H1 (cell line): ENCODE measurements at places on chromosomes 13 and 19. TPM values are rescaled to one million over a fixed set of nuclear protein-coding genes. Genes with fewer than 3 reads are reported as not detected.

DCLK1 gene
- 38.7 and 41.0 TPM in 2 replicates for total RNA-seq

ZNF714 gene
- 71.8 and 74.2 TPM in 2 replicates for total RNA-seq

SLC6A16 gene
- total RNA-seq, result 1.5 and 1.7 TPM in 2 replicates

DNA sequence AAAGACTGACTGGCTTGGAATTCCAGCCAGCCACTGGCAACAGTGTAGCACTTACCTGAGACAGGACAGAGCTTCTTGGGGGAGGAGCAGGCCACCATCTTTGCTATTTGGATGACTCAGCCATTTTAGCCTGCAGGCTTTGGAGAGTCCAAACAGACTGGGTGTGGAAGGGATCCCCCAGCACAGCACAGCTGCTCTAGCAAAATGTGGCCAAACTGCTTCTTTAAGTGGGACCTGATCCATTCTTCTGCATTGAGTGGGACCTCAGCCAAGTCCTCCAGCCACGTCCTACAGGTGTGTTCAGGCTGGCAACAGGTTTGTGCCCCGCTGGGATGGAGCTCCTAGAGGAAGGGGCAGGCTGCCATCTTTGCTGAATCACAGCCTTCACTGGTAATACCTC, 80.0 kb downstream of the NDFIP2 start:
- no peak overlapping the region for H3K27ac ChIP-seq
- no peaks in the 10 kb centered on the region for H3K36me3 ChIP-seq
- H3K4me1 ChIP-seq, result no peaks in the 10 kb centered on the region
- no peak for DNase-seq

- H3K27me3 ChIP-seq, result no peaks in the 10 kb centered on the region
- no peak overlapping the region for H3K27ac ChIP-seq
- H3K4me3 ChIP-seq, result no peak overlapping the region
- DNase-seq, result no peak
- H3K4me1 ChIP-seq, result no peaks in the 10 kb centered on the region
- H3K36me3 ChIP-seq, result peaks cover 6% of the 10 kb centered on the region; the same call in 1 of the 2 replicates
Observed at GRCh38 chr13:23673354-23673753, 103.1 kb downstream of the TNFRSF19 start.

DNA sequence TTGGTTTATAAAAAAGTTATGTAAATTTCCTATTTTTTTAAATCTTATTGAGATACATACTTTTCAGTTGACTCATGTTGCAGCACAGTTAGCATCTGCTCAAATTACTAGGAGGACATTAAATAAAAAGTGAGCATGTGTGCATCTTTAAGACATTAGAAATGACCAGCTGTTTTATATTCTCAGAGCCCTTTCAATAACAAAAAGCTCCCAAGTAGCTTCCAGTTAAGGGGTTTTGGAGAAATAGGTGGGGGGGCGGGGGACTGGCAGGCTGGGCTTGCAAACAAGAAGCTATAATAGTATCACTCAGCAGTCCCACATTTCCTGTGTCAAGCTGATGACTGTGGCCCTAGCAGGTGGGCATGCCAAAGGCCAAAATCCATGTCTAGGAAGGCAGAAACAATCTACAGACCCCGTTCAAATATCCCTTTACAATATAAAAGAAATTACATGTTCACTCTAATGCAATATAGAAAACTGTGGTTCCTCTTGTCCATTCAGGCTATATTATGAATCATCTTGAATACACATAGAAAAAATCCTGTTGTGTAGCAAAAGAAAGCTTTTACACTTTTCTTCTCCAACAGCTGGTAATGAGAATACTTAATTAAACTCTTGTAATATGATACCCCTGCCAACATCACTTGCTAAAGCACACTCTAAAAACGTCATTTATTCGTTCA, 1713.2 kb upstream of the SLC10A2 start:
- no peak for DNase-seq
- no peaks in the 10 kb centered on the region for H3K27me3 ChIP-seq
- H3K4me3 ChIP-seq, result no peak overlapping the region
- no peak overlapping the region for H3K27ac ChIP-seq

DNA sequence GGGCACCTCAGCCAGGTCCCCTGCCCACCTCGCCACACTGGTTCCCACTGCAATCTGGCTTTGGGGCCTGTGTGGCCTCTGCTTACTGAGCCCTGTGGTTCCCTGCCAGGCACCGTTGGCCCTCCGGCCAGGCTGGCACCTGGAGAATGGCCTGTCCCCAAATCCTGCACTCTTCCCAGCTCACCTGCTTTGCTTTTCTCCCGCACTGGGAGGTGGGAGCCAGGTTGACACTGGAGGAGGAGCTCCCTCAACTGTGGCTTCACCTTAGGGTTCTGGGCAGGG, 97.0 kb downstream of the SCGB2B2 start:
- no peaks in the 10 kb centered on the region for H3K36me3 ChIP-seq
- DNase-seq, result no peak
- H3K27ac ChIP-seq, result no peak overlapping the region
- peaks cover 3% of the 10 kb centered on the region; the same call in 1 of the 2 replicates for H3K27me3 ChIP-seq

DNA sequence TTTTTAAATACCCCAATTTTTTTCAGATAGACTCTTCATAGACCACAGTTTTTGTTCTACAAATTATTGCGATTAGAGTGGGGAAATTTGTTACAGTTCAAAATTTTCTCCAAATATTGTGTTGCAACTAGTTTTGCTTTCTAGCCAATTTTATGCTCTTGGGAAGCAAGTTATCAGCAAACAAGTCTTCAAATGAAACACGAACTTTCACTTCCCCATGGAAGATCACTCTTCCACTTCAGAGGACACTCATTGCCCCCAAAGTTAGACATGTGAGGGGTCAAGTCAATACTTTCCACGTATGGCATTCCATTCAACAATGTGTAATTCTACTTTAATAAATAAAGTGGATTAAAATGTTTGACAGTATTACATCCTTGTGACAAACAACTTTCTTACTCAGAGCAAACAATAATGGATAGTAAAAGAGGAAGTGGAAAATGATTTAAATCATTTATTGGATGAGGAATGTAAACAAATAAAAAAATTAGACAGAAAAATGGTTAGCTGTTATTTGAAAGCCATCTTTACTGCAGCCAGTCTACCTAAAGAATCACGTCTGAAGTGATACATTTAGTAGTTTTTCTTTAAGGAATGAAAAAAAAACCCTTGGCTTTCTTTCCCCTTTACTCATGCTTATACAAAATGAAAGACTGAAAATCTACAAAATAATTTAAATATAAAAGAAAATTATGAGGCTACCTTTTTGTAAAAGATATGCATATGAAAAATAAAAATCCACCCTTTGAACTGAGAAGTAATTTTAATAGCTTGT, 41.2 kb upstream of the TNFSF11 start:
- H3K27me3 ChIP-seq, result no peaks in the 10 kb centered on the region
- H3K4me3 ChIP-seq, result no peak overlapping the region
- no peaks in the 10 kb centered on the region for H3K36me3 ChIP-seq

DNA sequence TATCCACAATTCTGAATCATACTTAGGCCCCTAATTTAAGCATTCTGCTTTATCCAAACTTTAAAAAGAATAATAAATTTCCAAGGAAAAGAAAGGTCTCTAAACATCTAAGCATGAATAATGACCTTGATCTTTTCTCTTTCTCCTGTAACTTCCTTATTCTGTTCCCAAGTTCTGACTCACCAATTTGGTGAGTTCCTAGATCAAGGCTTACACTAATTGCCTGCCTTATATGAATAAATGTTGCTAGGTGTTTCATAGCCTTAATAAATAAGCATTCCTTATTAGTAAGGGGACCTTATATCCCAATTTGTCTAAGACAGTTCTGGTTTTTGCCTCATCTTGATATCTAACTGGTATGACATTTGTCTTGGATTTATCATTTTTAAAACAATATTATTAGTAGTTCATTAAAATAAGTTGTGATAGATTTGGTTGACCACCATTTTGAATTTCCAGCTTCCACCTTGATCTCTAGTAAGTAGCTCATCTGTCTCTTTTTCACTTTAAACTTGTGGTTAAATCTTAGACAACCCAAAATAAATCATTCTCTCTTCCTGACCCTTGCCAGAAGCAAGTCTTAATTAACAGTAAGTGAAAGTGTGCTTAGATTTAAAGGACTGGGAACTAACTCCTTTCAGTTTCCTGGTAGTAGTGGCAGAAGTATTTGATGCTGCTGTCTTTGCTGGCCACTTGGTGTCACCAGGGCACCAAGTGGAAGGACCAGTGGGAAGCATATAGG, 121.2 kb upstream of the MLNR start:
- no peaks in the 10 kb centered on the region for H3K4me1 ChIP-seq
- H3K36me3 ChIP-seq, result no peaks in the 10 kb centered on the region
- DNase-seq, result no peak
- no peaks in the 10 kb centered on the region for H3K27me3 ChIP-seq
- no peak overlapping the region for H3K4me3 ChIP-seq
- no peak overlapping the region for H3K27ac ChIP-seq

- H3K4me1 ChIP-seq, result no peaks in the 10 kb centered on the region
- no peaks in the 10 kb centered on the region for H3K27me3 ChIP-seq
- no peaks in the 10 kb centered on the region for H3K36me3 ChIP-seq
- peak; percentile 66 for DNase-seq
- no peak overlapping the region for H3K4me3 ChIP-seq
Observed at GRCh38 chr19:54478677-54479266, 5.7 kb upstream of the CDC42EP5 start.
